ENCODE measurements at places on chromosomes 7 and 10. TPM values are rescaled to one million over a fixed set of nuclear protein-coding genes. Genes with fewer than 3 reads are reported as not detected.

The SPDYE18 gene
- total RNA-seq = 1.3 TPM

The FOXI2 gene
- total RNA-seq = 0.48 TPM

The FGFBP3 gene
- total RNA-seq = 1.7 TPM

The MRPS17 gene
- 9.0 TPM for total RNA-seq

The CNPY1 gene
- total RNA-seq = not detected

The XRCC2 gene
- total RNA-seq = 0.57 TPM

The SFMBT2 gene
- total RNA-seq = 9.2 TPM

The INSYN2A gene
- total RNA-seq = not detected

The USP6NL gene
- total RNA-seq = 11.3 TPM

The ZNF273 gene
- total RNA-seq = 4.7 TPM

GRCh38 chr10:9229702-9230244, 1175.3 kb downstream of the GATA3 start:
- H3K27me3 ChIP-seq = no peaks in the 10 kb centered on the region
- no peak for DNase-seq
- no peak overlapping the region for H3K27ac ChIP-seq
- H3K36me3 ChIP-seq = no peaks in the 10 kb centered on the region
- H3K4me1 ChIP-seq = no peaks in the 10 kb centered on the region
- no peak overlapping the region for H3K4me3 ChIP-seq

- peaks cover 11% of the 10 kb centered on the region for H3K36me3 ChIP-seq
- H3K4me3 ChIP-seq = no peak overlapping the region
These were observed 21.1 kb downstream of the EIF3A start for GRCh38 chr10:119059557-119059956.

- H3K36me3 ChIP-seq = no peaks in the 10 kb centered on the region
- no peaks in the 10 kb centered on the region for H3K4me1 ChIP-seq
- no peak within 1 kb of the TSS for H3K27ac ChIP-seq
- no peaks in the 10 kb centered on the region for H3K27me3 ChIP-seq
These were observed at the start of gene CTTNBP2 for GRCh38 chr7:117873310-117874190. Gene CTTNBP2, minus strand, starts transcription at chr7:117873441. Its CDS starts 26 bp downstream, at chr7:117873415.

DNA sequence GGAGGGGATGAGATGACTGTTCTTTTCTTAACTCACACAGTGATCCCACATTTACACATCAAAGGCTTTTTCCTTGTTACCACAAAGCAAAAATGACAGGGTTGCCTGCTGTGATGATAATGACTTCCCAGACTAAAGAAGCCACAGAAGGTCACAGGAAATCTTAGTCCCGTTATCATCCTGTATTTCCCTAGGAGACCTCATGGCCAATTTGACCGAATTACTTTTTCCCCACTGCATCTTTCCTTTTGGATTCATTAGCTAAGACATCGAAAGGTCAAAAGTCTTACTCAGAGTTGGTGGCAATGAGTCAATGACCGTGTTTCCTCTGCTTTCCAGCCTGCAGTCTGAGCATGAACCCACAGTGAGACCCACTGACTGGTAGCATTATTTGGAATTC, 130.1 kb upstream of the INHBA start:
- H3K4me3 ChIP-seq = no peak overlapping the region
- DNase-seq = no peak
- H3K4me1 ChIP-seq = peaks cover 1% of the 10 kb centered on the region
- no peak overlapping the region for H3K27ac ChIP-seq

DNA sequence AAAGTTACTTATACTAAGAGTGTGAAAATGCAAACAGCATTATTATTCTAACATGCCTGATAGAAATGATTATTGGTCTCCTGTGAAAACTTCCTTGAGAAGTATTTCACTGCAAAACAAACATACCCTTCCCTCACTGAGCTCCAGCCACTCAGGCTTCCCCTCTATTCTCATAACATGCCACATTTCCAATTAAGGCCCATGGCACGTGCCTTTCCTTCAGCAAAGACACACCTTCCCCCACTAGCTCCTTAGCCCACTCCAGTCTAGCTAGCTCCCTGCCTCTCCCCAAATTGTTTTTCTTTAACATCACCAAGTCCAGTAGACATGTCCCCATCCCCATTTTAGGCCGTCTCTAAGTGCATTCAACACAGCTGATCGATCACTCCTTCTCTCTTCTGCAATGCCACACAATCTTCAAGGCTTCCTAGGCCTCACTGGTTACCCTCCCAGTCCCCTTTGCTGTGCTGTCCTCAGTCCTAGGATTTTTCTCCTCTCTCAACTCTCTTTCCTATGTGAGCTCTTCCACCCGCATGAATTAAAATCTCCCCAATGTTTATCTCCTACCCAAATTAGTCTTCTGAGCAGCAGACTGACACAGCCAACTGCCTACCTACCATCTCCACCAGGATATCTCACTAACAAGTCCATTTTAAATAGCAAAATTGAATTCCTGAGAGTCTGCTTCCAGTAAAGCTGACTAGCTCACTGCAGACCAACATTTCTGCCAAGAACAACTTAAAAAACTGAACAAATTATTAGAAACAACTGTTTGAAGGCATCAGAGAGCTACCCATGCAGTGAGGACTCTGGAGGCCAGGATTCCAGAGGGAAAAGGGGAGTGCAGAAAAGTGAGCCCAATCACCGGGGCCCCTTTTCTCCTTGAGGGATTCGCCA, 11.9 kb downstream of the CYTH3 start:
- H3K4me1 ChIP-seq = peaks cover 9% of the 10 kb centered on the region
- H3K36me3 ChIP-seq = no peaks in the 10 kb centered on the region
- H3K4me3 ChIP-seq = no peak overlapping the region
- DNase-seq = no peak
- peak overlapping the region; percentile 92 for H3K27ac ChIP-seq
- no peaks in the 10 kb centered on the region for H3K27me3 ChIP-seq

GRCh38 chr10:70863470-70864160, 24.8 kb downstream of the PCBD1 start:
- H3K27ac ChIP-seq = no peak overlapping the region
- no peaks in the 10 kb centered on the region for H3K4me1 ChIP-seq
- H3K27me3 ChIP-seq = no peaks in the 10 kb centered on the region

GRCh38 chr7:39336442-39336841, 229.8 kb upstream of the YAE1 start:
- H3K27me3 ChIP-seq = no peaks in the 10 kb centered on the region
- H3K27ac ChIP-seq = no peak overlapping the region
- no peak for DNase-seq
- peaks cover 3% of the 10 kb centered on the region for H3K4me1 ChIP-seq
- no peaks in the 10 kb centered on the region for H3K36me3 ChIP-seq

Data from aorta (tissue), 5 donors.